ENCODE measurements at places on chromosomes 1 and 21.

- DNase-seq: no peak
Measured at GRCh38 chr1:118340928-118341910, 156.2 kb upstream of the SPAG17 start.

DNA sequence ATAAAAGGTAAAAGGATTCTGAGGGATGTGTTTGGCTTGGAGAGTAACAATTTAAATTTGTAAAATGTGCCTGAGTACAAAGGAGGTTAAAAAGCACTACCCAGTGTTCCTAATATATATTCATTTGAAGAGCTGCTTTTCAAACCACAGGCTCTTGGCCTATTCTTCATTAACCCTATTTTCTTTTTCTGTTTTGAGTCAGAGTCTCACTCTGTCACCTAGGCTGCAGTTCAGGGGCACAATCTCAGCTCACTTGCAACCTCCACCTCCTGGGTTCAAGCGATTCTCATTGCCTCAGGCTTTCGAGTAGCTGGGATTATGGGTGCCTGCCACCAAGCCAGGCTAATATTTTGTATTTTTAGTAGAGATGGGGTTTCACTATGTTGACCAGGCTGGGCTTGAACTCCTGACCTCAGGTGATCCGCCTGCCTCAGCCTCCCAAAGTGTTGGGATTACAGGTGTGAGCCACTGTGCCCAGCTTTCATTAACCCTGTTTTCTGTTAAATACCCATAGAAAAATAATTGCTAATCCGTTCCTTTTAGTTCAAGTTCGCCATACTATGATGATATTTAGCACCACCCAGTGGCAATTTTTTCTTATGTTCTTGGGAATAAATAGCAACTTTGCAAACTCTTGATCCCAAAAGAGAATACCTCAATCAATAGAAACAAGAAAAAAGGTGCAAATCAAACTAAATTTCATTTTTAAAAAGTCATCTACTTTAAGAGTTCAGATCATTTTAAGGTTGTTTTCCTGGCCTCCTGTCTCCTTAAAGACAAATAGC lies 30.5 kb downstream of the ZBTB8OS start:
- DNase-seq: peak; percentile 14

- no peak for DNase-seq
Measured at GRCh38 chr1:114764689-114765088, 6.9 kb upstream of the CSDE1 start.

GRCh38 chr1:60848583-60849188 lies 233.7 kb upstream of the NFIA start:
- DNase-seq: peak; percentile 53

DNA sequence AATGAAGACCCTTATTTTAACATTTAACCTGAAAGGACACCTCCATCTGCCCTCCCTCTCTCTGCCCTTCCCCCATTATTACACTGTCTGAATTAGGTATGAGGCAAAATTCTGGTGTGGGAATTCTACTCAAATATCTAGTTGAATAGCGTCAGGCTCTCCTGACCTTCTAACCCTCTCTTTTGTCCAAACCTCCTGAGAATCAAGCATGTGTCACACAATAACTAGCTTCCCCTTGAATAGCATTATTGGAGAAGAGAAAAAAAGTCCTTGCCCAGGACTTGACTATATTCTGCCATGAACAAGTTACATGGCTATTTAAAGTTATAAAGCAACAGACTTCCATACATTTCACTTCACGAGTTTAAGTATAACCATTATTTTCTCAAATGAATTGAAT lies 35.5 kb downstream of the USH2A start:
- DNase-seq: no peak

GRCh38 chr1:118973531-118974137 lies 14.5 kb downstream of the TBX15 start:
- DNase-seq: no peak

GRCh38 chr1:21022279-21023040 lies 154.2 kb downstream of the EIF4G3 start:
- peak; percentile 98 for DNase-seq

- DNase-seq: peak; percentile 64
Measured at GRCh38 chr1:74468982-74469603, 43.3 kb downstream of the LRRC53 start.

GRCh38 chr1:41863718-41864117 lies 55.0 kb downstream of the HIVEP3 start:
- DNase-seq: no peak

DNA sequence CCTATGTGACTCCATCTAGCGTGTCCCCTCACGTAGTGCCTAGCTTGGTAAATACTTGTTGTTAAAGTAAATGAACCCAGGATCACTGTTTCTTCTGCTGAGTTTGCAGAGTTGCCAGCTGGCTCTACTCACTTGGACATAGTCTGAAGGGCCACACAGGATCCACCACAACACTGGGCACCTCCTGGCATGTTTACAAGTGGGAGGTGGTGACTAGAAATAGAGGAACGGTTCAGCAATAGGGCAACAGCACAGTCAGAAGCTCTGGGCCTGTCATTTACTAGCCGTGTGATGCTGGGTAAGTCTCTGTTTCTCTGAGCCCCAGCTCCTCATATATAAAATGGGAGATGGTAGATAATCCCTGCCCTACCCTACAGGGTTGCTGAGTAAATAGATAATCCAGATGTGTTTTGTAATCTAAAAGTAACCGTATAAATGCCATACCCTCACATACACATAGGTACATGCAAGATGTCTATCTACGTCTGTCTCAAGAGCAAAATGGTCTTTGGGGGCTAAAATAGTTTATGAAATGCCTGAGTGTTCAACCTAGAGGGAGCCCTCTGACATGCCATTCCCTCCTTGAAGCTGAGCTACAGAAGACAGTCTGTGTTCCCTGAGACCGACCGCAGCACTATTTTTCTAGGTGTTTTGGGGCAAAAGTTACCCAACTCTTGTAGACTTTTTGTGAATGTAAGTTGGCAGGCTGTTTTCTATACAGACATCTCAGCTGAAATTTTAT lies 20.5 kb downstream of the RNF220 start:
- no peak for DNase-seq

- DNase-seq: no peak
Measured at GRCh38 chr1:197675583-197676208, 99.6 kb downstream of the DENND1B start.

- no peak for DNase-seq
Measured at GRCh38 chr1:3821447-3821846, 25.1 kb upstream of the LRRC47 start.

Measured in RKO (cell line).